ENCODE measurements at places on chromosomes 11 and 22. TPM values are rescaled to one million over a fixed set of nuclear protein-coding genes. Genes with fewer than 3 reads are reported as not detected.

ALX4 gene
- polyA plus RNA-seq: 0.07 TPM

SERPIND1 gene
- polyA plus RNA-seq: 0.07 TPM

APOBEC3H gene
- 0.06 TPM for polyA plus RNA-seq

EFCAB6 gene
- polyA plus RNA-seq: 0.25 TPM

OTOG gene
- polyA plus RNA-seq: not detected

CRYBB2 gene
- polyA plus RNA-seq: 0.13 TPM

MS4A2 gene
- not detected for polyA plus RNA-seq

OR4D5 gene
- not detected for polyA plus RNA-seq

GPR83 gene
- 0.15 TPM for polyA plus RNA-seq

XKR3 gene
- polyA plus RNA-seq: not detected

CARD16 gene
- 31.7 TPM for polyA plus RNA-seq

LRRC75B gene
- 12.4 TPM for polyA plus RNA-seq

MS4A7 gene
- 6.7 TPM for polyA plus RNA-seq

PHOX2A gene
- not detected for polyA plus RNA-seq

PARVG gene
- polyA plus RNA-seq: 5.4 TPM

CCS gene
- 27.7 TPM for polyA plus RNA-seq

DNA sequence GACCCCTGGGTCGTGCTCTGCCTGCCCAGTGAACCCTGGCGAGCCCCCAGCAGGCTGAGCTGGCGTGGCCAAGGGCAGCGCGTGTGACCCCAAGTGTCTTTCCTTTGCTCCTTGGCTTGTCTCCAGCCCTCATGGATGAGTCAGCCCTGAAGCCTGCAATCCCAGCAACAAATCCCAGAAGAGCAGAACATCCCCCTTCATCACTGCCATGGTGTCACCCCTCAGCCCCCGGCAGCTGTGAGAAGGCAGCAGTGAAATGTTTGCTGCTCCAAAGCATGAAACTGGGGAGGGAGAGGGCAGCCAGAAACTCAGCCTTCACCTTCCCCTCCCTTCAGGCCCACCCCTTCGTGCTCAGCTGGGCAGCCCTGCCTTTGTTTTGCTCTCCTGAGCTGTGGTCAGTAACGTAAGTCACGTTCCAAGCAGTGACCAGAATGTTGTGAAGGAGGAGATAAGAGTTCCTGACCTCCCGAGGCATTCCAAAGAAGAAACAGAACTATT, 29.8 kb downstream of the ADAMTS15 start:
- DNase-seq: peak; percentile 80

DNA sequence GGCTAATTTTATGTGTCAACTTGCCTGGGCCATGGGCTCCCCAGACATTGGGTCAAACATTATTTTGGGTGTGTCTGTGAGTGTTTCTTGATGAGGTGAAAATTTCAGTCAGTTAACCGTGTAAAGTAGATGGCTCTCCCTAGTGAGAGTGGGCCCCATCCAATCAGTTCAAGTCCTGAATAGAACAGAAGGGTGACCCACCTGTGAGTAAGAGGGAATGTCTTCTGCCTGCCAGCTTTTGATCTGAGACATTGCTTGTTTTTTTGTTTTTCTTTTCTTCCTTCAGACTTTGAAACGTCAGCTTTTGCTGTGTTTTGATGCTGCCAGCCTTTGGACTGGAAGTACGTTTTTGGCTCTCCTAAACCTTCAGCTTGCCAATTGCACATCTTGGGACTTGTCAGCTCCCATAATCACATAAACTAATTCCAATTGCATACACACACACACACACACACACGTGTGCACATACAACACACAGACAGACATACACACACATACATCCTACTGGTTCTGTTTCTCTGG, 300.1 kb downstream of the CNTN5 start:
- no peak for DNase-seq

DNA sequence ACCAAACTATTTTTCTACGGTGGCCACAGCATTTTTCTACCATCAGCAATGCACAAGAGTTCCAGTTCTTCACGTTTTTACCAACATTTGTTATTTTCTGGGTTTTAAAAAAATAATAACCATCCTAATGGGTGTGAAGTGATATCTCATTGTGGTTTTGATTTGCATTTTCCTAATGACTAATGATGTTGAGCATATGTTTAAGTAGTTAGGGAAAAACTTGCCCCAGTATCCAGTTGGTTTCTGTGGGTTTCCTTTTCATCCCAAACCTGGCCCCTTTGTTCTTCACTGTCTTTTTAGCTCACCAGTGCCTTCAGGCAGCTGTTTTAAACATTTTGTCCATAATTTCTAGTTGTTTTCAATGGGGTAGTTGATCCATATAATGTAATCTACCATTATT, 14.7 kb upstream of the PTS start:
- DNase-seq: no peak

GRCh38 chr11:117080370-117080769, 17.9 kb downstream of the SIK3 start:
- DNase-seq: no peak

DNA sequence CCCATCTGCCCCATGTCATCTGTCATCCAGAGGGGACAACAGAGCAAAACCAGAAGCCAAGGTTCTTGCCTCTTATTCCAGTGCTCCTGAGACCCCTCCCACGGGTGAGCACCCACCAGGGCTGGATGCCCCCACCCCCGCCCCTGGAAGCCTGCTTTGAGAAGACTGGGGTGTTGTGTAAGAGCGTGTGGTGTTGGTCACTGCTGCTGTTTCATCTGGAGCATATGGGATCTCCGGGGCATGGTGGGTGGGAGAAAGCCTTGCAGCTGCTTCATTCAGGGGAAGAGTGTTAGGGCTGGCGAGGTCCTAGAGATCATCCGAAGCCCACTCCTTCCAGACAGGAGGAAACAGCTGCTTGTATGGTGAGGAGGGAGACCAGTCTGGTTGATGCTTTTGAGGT, 54.1 kb downstream of the CHRDL2 start:
- no peak for DNase-seq

- peak; percentile 74 for DNase-seq
These were observed 28.4 kb downstream of the KIAA0930 start for GRCh38 chr22:45212306-45212709.

- no peak for DNase-seq
These were observed 492.9 kb upstream of the ANO3 start for GRCh38 chr11:25838918-25839625.

DNA sequence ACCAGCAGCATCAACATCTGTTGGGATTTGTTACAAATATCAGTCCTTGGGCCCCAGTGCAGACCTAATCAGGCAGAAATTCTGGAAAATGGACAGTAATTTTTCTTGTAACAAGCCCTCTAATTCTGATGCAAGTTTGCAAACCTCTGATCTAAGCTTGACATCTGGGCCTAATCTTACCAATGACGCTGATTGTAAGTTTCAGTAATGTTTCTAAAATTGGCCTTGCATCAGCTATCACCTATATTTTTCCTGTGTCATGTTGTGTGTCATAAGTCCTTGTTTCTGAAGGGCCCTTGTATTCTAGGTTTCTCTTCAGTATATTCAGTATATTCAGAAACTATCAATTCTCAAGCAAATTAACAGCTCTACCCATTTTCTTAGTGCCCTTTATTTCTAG, 36.4 kb downstream of the ZNF215 start:
- no peak for DNase-seq

GRCh38 chr22:35069541-35069940, 3.6 kb downstream of the ISX start:
- DNase-seq: no peak

- no peak for DNase-seq
These were observed 104.3 kb downstream of the MRTFA start for GRCh38 chr22:40531951-40532900.

DNA sequence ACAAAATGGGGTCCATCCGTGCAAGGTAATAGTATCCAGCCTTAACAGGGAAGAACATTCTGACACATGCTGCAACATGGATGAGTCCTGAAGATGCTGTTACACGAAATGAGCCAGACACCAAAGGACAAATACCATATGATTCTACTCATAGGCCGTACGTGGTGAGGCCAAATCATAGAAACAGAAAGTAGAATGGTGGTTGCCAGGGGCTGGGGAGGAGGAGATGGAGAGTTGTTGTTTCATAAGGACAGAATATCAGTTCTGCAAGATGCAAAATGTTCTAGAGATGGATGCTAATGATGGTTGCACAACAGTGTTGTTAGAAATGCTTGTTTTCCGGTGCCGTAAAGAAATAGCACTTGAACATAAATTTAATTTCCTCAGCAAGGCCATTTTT, 2.6 kb downstream of the TBX10 start:
- no peak for DNase-seq

DNA sequence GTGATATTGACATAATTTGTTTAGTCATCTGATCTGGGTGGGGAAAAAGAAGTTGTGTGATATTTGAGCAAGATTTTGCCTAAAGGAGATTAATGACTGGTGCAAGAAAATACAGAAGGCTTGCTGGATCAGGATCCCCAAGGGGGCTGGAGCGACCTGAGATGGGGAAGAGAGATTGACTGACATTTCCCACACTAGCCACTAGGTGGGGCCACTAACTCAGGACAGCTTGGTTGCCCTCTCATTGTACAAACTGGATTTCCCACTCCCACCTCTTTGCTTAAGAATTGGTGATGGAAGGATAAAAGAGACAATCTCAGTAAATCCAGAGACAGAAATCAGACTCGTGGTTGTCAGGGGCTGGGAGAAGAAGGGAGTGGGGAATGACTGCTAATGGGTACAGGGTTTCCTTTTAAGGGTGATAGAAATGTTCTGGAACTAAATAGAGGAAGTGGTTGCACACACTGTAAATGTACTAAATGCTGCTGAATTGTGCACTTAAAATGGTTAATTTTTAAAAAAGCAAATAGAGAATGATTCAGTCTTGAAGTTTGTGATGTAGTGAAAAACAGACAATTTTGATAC, 50.7 kb downstream of the CTTN start:
- DNase-seq: no peak

- DNase-seq: no peak
These were observed 537.6 kb downstream of the BRD1 start for GRCh38 chr22:49289822-49290679.

GRCh38 chr11:116811194-116811593, 11.9 kb downstream of the APOA4 start:
- no peak for DNase-seq

DNA sequence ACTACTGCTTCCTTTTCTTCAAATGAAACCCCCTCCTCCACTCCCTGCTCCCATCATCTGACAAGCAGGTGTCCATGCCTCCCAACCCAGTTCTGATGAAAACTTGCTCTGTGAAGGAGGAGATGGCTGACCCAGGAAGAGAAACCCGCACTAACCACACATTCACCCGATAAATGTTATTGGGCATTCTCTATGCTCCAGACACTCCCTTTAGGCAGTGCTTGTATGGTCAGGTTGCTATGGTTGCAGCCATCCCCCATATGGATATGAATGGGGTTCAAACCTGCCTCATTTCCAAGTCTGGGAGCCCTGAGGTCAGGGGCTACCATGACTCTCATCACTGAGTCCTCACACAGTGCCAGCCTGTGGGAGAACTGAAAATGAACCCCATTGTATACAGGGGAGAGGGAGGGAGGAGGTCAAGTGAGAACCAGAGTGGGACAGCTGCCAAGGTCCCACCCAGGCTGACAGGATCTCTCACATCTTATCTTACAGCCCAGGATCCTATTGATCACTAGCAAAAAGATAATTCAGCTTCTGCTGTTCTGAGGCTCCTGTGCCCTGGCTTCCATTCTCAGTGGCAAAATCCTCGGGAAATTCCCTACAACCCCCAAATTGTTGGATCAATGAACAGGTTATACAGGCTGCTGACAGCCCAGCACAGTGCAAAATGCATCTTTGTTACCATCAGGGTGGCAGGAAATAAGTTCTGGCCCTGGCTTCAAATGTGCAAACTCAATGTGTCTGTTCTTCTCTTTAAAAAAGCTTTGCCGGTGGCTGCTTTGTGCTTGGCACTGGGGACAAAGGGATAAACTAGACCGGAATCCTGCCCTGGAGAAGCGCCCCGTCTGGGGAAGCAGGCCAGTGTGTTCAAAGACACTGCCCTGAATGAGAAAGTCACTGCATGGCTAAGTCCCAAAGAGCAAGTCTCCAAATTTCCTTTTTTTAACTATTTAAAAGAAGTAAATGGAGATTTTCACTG, 22.7 kb upstream of the ACER3 start:
- DNase-seq: no peak

DNA sequence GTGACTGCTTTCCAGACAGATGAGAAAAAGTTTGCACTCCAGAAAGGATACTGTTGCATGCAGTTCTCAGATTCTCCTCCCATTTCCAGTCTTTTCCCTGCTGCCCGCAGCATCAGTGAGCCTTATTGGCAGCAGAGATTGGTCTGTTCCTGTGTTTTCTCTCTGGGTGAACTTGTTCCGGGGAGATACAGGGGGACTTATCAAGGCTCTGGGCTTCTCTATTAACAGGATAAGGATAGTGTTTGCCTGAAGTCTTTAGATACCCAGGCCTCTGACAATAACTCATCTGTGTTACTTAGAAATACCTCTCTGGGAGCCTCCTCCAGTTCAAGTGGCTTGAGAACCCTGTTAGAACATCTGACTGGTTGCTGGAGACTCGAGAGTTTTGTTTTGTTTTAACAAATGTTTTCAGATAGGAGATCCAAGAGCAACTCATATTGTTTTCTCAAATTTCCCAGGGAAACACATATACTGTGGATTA, 154.7 kb downstream of the BLID start:
- no peak for DNase-seq

DNA sequence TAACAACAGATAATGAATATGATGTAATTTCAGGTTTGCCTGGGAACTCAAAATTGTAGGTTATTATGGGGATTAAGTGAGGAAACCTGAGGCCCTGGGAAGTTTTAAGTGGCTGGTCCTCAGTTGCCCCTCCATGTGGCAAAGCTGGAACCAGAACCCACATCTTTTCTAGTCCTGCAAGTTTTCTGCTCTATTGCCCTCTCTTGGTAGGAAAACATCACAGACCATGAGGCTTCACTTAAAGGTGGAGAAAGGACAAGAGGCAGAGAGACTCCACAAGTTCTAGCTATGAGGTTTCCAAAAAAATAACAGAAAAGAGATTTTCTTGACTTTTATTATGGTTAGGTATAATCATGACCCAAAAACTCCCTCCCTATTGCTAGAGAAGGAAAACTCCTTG, 115.5 kb upstream of the DDI1 start:
- no peak for DNase-seq

DNA sequence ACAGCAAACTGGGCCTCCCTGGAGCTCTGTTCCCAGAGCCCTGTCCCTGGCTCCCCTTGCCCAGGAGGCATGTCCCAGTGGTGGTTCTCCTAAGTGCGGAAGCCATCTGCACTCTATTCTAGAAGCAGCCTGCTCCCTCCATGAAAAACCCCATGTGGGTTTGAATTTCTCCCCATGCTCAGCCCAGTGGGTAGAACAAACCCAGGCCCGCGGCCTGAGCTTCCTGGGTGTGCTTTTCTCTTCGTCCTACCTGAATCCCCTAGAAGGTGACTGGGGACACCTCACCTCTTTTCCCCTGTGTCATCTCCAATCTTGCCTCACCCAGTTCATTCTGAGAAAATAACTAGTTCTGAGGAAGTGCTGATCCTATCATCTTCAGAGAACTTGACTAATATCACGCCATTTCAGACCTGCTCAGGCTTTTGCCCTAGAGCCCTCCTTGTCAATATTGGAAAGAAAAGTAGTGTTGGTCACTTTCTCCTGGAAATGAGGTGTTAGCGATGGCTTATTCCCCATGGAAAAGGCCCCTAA, 15.9 kb downstream of the IL10RA start:
- DNase-seq: no peak

Measured in heart right ventricle (tissue), 16 donors.